Dorsolateral prefrontal cortex (tissue), 122 donors: ENCODE measurements at places on chromosomes 11 and 22.

DNA sequence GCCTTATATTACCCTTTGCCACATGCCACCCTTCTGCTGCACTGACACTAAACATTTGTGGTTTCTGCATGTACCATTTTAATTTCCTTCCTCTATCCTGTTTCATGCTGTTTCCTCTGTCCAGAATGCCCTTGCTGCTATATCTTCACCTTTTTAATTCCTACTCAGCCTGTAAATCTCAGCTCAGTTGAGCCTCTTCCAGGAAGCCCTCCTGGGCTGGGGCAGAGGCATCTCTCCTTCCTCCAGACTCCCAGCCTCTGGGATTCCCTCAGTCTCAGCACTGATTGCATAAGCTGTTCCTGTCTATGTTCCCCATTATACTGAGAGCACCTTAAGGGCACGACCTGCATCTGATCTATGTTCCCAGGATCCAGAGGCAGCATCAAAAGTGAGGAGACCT lies 98.7 kb downstream of the RNF169 start:
- no peak for DNase-seq

DNA sequence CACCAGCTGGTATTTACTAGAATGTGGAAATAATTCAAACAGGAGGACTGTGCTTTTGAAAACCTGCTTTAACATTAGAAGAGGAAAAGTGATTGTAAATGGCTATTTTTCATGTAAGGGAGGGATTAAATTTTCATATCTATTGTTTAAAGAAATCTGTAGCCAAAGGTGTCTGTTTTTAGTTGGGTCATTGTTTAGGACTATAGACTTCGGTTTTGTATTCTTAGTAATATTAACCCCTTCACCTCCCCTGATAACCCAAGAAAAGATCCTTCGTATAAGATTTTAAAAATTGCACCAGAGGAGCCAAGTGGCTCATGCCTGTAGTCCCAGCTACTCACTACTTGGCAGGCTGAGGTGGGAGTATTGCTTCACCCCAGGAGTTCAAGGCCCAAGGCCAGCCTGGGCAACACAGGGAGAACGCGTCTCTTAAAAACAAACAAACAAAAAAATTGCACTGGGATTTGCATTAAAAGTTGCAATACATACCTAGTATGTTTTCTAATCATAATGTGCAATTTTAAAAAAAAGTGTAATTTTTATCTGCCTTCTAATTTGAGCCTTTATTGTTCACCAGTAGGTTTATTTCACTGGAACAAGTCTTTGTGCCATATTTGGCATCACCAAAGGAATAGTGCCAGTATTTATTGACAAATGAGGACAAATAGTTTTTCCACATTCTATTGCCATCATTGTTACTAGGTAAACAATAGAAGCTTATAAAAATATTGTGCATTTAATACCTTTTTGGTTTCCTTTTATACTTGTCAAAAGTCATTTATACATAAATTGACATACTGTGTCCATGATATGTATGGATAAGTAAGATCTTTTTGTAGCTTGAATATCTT lies 34.3 kb downstream of the MTMR3 start:
- DNase-seq: no peak

DNA sequence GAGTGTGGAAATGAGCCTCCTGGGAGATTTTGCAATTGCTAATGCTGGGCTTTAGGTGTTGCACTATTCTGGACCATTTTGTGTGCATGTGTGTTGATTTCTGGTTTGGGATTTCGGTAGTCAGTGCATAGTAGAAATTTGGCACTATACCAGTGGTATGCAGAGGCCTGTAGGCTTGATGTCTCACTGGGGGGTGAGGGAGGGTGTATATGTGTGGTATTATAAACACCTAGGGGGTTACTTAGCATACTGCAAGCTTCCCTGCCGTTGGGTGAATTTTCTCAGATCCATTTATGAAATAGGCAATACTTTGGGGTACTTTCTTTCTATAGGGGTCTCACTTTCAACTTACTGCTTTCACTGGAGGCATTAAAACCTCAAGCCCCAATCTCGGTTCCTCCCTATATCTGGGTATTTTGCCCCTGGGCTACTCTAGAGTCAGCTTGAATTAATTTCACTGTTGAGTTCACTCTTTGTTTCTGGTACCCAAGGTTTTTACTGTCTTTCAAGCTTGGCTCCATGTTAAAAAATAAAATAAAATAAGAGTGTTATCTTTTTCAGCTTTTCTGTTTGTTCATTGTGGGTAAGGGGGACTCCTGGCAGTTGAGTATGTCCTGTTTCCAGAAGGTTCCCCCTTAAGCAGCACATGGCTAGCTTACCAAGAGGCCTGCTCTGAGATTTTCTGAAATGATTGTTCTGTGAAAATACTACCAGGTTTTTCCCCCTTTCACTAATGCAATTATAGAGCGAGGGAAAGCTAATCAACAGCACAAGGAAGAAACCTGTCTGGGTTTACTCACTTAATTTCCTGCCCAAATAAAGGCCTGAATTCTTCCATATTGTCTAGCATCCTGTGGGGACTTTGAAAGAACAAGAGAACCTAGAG lies 45.8 kb downstream of the PPFIBP2 start:
- no peak for DNase-seq

- DNase-seq: no peak
Measured at GRCh38 chr22:43234264-43234988, 47.5 kb upstream of the TTLL12 start.

GRCh38 chr11:106262852-106263251 lies 185.4 kb downstream of the AASDHPPT start:
- no peak for DNase-seq

DNA sequence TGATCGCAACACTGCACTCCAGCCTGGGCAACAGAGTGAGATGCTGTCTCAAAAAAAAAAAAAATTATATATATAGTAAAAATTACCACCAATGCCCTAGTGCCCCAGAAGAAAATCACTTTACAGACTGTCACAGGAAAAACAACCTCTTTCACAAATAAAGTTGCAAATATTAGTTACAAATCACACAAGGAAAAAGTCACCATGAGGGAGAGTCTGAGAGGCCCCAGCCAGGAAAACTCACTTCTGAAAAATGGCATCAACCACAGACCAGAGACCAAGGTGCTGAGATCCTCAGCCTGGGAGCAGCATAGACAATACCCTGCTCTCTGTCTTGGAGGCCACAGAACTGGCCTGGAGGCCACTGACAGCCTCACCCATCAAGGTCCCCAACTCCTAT lies 20.4 kb downstream of the GGT5 start:
- DNase-seq: no peak

DNA sequence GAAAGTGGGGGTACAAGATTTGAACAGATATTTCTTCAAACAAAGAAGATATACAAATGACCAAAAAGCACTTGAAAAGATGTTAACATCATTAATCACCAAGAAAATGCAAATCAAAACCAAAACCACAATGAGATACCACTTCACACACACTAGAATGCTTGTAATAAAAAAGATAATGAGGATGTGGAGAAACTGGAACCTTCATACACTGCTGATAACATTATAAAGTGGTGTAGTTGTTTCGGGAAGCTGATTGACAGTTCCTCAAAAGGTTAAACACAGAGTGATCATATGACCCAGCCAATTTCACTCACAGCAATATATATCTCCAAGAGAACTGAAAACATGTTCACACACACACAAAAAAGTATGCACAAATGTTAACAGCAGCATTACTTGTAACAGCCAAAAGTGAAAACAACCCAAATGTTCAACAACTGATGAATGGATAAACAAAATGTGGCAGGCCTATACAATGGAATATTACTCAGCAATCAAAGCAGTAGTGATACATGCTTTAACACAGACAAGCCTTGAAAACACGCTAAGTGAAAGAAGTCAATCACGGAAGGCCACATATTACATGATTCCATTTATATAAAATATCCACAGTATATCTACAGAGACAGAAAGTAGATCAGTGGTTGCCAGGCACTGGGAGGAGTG lies 15.1 kb downstream of the PITPNB start:
- DNase-seq: no peak

DNA sequence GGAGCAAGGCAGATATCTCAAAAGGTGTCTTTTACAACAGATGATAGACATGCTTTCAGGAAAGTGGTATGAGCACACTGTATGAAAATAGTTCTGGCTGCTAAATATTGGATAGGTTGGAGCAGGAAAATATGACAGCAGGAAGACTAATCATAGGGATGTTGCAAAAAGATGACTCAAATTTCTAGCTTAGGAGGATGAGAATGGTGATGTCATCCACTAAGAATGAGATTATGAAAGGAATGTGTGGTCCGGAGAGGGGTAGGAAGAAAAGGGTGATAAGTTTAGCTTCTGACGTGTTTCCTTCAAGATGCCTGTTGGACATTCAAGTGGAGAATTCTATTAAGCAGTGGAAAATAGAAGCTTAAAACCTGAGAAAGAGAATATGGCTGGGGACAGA lies 46.4 kb downstream of the RCN1 start:
- no peak for DNase-seq

GRCh38 chr11:118258410-118258809 lies 5.7 kb downstream of the MPZL2 start:
- DNase-seq: no peak

DNA sequence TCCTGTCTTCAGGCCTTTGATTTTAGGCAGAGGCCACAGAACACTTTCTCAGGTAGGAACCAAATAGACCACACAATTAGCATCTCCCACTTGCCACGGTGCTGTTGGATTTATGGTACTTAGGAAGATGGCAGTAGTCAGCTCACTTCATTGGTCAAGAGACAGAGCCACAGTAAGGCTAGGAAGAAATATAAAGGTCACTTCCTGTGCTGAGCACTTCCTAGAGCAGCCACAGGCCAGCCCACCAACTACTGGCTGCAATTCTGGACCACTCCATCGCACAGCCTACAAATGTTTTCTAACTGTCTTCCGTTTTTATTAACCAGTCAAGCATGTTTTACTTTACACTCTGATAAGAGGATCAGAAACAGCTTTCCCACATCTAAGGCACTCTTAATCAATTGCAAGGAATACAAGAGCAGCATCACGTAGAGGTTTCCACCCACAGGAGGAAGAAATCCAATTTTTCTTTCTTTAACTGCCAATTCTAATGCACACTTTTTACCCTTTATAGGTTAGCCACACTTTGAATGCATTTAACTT lies 54.7 kb downstream of the ABTB2 start:
- no peak for DNase-seq

GRCh38 chr22:42752912-42753311 lies 32.2 kb upstream of the A4GALT start:
- DNase-seq: no peak

- DNase-seq: no peak
Measured at GRCh38 chr22:49023161-49023878, 804.4 kb downstream of the BRD1 start.

GRCh38 chr11:121936370-121936769 lies 179.6 kb downstream of the BLID start:
- no peak for DNase-seq

DNA sequence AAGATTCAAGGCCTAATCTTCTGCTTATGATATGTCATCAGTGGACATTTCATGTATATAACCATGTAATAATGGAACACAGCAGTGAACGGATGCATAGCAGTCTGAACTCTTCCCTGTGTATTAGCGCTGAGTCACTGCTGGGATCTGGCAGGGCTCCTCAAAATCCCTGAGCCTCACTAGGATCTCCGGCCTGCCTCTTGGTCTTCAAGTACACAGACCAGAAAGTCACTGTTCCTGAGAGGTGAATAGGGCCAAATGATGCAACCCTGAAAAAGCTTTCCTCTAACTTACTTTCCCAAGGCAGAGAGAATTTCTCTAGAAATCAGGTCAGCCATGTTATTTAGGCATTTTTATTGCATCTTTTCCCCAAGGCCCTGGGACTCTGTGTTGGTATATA lies 35.0 kb downstream of the POU2AF1 start:
- DNase-seq: no peak

DNA sequence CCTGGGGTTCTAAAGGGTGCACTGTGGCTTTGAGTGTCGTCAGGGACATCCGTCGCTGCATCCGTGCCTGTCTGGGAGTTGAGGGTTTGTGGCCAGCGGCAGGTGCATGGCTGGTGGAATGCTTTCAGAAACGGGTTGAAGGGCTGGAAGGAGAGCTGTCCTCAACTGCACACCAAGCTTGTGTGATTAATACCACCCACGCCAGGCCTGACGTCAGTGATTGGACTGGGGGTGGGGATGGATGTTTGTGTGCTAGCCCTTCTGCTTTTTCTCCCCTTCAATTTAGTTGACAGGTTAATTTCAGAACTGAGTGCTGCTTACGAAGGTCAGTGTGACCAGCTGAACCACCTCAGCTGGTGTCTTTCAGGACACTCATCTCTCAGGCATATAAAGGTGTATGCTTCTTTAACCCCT lies 3.2 kb upstream of the GAB2 start:
- DNase-seq: no peak

DNA sequence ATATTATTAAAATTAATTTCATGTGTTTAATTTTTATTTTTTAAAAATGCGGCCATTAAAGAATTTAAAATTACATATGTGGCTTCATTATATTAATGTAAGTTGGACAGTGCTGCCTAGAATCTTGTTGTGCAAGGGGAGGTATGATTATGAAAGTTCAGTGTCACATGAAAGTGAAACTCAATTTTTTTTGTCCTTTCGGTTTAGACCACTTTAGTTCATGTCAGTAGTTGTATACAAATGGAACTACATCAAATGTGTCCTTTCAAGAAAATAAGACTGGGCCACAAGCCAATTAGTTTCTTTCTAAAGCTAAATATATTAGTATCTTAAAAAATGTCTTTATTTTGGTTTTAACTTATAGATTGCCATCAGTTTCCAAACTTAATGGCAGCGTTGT lies 35.7 kb downstream of the TBCEL start:
- no peak for DNase-seq

GRCh38 chr11:121659811-121660210 lies 207.0 kb upstream of the SORL1-AS1 start:
- DNase-seq: no peak

DNA sequence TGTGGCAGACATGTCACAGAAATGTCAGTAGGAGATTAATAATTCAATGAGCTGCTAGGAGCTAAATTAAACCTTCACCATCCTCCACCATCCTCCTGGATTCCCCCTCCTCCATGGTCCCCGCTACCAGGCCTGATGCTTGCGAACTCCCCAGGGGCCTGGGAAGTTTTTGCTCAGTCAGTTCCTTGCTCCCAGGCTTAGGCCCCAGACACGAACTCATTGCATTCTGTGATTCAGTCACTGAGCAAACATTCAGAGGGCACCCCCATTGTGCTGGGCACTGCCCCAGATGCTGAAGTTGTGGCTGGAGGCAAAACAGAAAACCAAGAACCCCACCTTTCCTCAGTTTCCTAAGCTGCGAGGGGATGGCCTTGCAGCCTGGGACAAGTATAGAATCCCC lies 14.3 kb downstream of the NPTXR start:
- DNase-seq: no peak

DNA sequence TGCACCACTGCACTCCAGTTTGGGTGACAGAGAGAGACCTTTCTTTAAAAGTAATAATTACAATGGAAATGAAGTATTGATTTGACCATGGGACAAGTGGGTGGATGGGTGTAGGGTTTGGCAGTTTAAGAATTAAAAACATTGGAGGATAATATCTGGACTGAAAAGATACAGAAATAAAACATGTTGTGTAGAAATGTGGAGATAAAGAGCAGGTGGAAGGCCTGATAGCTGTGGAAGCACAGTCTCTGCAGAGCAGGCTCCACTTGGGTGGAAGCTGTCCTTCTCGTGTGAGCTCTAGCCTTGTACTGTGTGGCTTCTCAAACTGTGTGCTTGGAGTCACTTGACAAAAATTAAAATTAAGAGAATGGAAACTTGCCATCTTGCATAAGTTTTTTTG lies 25.6 kb downstream of the APLP2 start:
- DNase-seq: no peak
